ENCODE measurements at places on chromosomes 7 and 10.

DNA sequence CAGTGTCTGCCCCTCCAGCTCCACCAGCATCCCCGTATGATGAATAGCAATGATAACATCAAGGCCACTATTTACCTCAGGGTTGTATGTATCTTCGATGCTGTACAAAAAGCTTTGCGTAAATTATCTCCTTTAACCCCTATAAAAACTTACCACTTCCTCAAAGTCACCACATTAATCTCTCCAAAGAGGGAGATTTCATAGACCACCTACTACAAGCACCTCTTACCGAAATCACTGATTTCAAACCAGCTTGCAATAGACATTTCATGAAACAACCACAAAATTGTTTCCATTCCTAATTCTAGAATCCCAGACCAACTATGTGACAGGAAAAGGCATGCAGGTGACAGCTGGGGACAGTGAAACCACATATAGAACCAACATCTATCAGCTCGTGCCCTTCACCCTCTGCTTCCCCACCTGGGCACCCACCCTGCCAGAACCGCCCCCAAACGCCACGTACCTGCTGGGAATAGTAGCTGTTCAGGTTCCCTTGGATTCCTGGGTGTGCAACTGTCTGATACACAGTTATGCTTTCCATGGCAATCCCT is 20.1 kb upstream of the MMP21 start:
- no peak for DNase-seq

DNA sequence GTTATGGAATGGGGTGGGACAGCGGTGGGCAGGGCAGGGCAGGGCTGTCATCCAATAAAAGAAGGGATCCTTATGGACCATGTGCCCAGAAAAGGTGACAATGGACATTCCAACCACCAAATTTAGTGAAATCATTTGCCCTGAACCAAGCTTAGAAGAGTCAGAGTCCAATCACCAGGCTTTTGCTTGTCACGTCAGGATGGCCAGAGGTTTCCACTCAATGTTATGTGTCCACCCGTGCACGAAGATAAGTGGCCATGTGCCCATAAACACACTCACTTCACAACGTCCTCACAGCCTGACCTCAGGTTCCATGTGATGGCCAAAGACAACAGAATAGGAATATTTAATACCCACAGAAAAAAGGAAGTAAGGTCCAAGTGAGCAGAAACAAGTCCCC is 36.6 kb upstream of the PLPP4 start:
- DNase-seq: no peak

- DNase-seq: no peak
Measured at GRCh38 chr10:11704092-11704491, 38.1 kb upstream of the ECHDC3 start.

- DNase-seq: peak; percentile 6
Measured at GRCh38 chr10:21860718-21861117, 142.8 kb downstream of the DNAJC1 start.

GRCh38 chr7:91941450-91941849 is 788 bp downstream of the AKAP9 start:
- DNase-seq: peak; percentile 39

DNA sequence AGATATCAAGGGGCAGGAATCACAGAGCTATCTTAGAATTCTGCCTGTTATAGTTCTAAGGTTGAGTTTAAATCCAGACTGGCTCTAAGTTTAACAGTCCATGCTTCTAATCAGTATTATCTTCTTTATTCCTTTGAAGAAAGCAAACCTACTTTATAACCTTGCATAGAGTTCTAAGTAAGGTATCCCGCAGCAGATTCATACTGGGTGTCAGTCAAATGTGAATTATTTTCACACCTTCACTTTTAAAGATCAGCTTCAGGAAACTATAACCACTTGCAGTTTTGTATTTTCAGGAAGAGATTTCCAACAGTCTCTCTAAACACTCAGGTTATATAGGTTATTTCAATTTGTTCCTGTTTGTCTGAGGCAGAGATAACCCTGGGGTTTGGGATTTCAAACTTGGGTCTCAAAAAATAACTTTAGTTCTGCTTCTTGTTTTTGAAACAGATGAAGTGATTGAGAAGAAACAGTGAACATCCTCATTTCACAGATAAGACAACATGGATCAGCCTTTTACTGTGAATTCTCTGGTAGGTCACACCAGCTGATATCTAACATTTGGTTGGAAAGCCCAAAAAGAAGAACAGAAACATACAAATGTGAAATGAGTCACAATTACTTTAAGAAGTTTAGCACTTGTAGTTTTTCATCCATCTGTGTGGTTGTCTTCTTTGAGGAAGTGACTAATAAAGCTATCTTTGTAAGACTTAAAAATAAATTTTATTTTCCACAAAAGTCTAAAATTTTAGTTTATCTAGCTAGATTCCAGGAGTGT is 21.4 kb downstream of the STAMBPL1 start:
- DNase-seq: peak; percentile 62

DNA sequence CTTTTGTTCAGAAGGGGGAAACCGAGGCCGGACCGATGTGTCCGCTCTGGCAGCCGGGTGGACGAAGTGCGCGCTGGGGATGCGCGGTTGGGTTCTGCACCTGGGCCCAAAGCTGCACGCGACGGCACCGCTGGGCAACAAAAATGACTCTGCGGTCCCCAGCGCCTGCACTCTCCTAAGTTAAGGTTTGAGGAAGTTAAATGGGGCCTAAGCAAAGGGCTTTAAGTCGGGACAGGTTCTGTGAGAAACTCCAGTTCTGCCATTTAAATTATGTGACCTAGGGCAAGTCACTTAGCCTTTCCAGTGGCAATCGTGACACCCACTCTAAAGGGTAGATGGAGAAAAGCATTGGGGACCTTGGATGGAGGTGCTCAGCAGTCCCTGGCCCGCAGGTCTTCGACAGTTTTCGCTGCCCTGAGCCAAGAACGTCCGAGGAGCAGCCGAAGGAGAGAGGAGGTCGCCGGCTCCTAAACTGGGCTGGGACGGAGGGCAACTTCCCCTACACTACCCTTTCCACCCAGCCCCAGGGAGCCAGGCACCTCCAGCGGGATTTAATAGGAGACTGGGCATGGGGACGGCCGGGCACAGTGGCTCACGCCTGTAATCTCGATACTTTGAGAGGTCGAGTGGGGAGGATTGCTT is 534 bp upstream of the ACBD5 start:
- DNase-seq: peak; percentile 16

- DNase-seq: no peak
Measured at GRCh38 chr10:124603376-124604213, 140.6 kb downstream of the FAM53B start.

DNA sequence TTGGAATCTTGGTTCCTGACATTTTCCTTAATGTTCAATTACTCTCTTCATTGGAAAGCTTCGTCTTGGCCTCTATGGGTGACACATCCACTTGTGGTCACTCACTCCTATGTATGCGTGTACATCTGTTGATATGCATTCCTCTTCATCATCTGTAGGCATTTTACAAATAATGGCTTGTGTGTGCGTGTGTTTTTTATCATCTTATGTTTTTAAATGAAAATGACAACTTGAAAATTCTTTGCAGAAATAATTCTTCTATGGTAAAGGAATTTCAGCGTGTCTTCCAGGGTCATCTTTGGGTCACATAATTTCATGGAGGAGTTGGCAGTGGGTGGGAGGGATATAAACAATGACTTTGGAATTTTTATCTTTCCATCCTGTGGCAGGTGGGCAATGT is 925.1 kb downstream of the LRMDA start:
- DNase-seq: peak; percentile 48

GRCh38 chr10:100729862-100730724 is 15.3 kb upstream of the PAX2 start:
- no peak for DNase-seq

GRCh38 chr10:43944381-43945093 is 295.9 kb upstream of the ZNF32 start:
- DNase-seq: no peak

GRCh38 chr10:21099291-21100062 is 202.4 kb upstream of the NEBL start:
- DNase-seq: no peak

GRCh38 chr7:135670179-135670578 is 7.9 kb downstream of the STMP1 start:
- DNase-seq: peak; percentile 85

GRCh38 chr10:6382081-6382480 is 179.3 kb downstream of the PFKFB3 start:
- DNase-seq: peak; percentile 72

DNA sequence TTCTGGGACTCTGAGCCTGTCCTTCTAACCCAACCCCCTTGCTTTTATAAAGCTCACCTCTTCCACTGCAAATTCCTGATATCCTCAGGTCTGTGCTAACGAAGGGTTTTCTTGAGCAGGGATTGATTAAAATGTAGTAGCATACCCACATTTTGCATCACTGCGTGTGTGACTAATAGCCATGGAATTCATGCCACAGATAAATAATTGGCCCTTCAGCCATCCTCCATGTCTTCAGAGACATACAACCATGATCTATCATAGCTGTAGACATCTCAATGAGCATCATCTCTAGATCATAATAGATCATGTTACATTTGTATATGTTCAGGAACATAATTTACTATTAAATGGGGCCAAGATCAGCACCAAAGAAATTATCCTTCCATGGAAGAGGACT is 990.3 kb downstream of the KCNMA1 start:
- peak; percentile 34 for DNase-seq

GRCh38 chr10:4758256-4758655 is 67.8 kb upstream of the AKR1E2 start:
- peak; percentile 64 for DNase-seq

Data from EH (cell line).